Neural progenitor cell (in vitro differentiated cells): ENCODE measurements at places on chromosomes 13 and 19.

DNA sequence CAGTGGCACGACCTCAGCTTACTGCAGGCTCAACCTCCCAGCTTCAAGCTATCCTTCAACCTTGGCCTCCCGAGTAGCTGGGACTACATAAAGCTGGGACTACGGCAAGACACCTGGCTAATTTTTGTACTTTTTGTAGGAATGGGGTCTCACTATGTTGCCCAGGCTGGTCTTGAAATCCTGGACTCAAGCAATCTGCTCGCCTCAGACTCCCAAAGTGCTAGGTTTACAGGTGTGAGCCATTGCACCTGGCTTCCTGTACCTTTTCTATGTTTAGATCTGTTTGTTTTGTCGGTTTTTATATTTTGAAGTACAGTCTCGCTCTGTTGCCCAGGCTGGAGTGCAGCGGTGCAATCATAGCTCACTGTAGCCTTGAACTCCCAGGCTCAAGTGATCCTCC, 17.5 kb upstream of the TICAM1 start:
- no peak for DNase-seq

DNA sequence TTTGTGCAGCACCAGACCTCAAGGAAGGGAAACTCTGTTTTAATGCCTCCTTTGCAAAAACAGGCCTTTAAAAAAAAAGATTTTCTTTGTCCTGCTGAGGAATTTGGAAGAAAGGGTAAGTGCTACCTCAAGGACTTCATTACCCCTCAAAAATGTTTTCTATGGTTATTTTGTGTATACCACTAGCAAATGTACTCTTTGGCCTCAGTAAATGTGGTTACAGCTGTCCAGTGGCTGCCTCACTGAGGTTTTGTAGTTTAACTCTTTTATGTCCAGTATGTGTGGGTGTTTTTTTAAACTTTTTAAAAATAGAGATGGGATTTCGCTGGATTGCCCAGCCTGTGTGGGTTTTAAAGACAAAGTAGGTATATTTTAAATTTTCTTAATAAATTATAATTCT, 42.2 kb upstream of the TSC22D1 start:
- no peak for DNase-seq

GRCh38 chr19:28522545-28522922, 690.4 kb downstream of the UQCRFS1 start:
- no peak for DNase-seq

DNA sequence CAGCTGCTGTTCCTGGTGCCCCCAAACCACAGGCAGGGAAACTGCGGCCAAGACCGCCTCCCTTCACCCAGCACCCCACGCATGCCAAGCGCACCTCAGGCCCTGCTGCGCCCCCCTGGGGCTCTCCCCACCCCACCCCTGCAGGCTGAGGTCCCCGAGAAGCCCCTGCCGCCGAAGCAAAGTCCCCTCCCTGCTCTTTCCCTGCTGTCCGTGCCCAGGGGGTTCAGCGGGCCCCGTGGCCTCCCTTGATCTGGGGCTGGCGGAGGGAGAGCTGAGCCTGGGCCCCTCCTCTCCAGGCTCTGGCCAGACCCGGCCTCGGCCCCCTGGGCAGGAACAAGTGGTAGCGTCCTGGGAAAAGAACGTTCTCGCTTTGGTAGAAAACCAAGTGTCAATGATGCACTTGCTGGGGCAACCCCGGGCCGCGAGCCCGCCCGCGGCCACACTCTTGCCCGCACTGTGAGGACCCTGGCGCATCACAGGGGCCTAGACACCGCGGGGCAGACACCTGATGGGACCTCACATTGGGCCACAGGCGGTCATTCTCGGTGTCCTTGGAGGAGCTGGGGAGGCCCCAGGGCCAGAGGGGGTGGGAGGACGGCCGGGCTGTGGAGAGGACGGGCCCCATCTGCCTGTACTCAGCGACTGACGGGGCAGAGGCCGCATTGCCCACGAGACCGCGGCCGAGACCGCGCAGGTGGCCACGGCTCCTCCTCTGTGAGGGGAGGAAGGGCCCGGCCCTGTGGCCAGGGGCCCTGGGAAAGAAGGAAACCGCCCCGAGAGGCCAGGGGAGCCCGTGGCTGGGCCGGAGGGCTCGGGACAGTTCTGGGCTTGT, 29.0 kb downstream of the GPX4 start:
- DNase-seq: no peak

- DNase-seq: no peak
Observed at GRCh38 chr13:94228763-94229162, 250.7 kb downstream of the DCT start.

GRCh38 chr13:29948244-29948643, 97.8 kb upstream of the UBL3 start:
- no peak for DNase-seq

GRCh38 chr13:21478881-21479808, 20.0 kb upstream of the ZDHHC20 start:
- peak; percentile 80 for DNase-seq

- peak; percentile 75 for DNase-seq
Observed at GRCh38 chr19:54035215-54036178, 28.2 kb downstream of the VSTM1 start.

DNA sequence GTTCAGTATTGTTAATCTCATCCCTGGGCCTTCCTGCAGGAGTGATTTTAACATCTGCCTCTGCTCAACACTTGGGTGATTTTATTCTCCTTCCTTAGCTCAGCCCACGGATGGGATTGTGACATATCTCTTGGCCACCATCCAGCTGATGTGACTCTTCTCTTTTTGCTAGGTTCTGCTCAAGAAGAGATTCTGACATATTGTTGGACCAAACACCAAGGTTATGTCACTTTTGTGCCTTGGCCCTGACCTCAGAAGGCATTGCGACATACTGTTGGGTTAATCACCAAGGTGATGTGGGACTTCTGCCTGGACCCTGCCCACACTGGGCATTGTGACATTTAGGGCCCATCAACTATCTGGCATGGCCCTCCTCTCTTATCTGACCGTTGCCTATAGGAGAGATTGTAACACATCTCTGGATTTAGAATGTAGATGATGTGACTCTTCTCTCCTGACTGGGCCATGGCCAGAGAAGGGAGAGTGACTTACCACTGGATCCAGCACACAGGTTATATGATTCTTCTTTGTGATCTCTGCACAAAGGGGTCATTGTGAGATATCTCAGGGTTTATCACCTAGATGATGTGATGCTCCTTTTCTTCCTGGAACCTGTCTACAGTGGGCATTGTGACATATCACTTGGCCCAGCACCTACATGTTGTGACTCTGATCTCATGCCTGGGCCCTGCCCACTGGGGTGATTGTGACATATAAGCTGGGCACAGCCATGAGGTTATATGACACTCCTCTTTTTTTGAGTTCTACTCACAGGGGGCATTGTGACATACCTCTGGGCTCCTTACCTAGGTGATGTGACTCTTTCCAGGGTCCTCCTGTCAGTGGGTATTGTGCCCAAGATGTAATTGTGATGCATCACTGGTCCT, 88.8 kb downstream of the ZNF429 start:
- no peak for DNase-seq

DNA sequence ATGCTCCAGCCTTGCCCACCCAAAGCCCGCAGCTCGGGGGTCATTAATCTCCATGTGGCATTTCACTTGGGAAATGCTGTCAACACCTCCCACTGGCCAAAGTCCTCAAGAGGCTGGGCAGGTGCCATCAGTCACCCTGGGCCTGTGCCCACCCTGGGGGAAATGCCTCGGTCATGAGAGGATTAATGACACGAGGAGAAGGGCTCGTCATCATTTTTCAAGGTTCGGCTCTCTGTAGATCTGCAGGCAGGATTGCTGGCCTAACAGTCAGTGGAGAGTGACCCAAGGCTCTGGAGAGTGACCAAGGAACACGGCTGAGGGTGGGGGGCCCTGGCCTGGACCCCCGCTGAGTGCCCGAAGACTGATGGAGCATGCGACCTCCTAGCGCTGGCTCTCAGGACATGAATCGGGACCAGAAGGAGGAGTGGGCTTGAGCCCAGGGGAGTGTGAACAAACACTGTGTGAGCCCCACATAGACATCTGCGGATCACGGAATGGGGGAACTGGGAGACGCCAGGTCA, 15.2 kb upstream of the KCTD15 start:
- no peak for DNase-seq

DNA sequence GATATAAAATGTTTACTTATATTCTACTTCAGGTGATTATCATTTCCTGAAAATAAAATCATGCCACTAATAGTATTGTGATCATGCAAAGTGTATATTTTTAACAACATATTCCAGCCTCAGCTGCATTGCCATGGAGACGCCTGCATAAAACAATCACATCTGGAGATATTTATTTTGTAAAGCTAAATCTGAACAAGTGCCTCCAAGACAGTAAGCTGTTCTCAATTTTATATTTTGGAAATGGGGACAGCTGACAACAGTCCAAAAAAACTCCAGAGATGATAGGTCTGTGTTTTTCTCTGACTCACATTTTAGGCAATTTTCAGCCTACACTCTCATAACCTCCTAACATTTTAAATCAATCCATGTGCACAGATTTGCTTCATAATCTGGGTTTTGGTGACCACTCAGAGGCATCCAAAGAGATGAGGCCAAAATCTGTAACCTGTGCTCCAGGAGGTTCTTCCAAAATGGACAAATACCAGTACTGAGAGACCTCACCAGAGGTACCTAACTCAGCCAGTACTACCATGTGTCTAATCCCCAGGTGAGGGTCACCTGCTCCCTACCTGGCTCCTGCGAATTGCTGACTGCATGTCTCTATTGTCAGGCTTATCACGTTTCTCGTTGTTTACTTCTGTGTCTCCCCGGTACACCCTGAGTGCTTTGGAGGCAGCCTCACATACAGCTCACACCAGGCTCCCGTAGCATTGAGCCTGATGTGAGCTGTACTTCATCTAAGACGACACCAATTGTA, 62.7 kb downstream of the COL4A1 start:
- no peak for DNase-seq

DNA sequence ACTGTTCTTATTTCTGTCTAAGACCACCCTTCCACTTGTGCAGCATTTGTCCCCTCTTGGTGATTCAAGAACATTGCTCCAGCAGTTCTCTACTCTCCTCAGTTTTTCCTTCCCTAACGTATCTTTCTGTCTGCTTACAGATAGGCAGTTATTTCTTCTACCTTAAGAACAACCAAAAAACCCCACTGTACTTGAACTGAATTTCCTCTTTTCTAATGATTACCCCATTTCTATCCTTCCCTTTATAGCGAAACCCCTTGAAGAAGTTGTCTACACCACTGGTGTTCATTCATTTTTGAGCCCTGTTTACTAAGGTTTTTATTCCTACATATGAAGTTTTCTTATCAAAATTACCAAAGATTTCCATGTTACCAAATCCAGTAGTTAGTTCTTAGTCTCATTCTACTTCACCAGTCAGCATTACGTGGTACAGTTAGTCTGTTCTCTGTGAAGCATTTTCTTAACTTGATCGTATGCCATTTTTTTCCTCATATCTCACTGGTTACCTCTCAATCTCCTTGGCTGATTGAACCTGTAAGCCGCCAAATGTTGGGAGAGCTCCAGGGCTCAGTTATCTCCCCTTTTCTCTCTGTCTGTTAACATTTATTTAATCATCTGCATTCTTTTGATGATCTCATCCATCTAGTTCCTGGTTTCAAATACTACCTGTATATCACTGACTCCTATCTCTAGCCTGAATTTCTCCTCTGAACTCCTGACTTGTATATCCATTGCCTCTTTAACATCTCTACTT, 9.0 kb downstream of the LSM14A start:
- no peak for DNase-seq

DNA sequence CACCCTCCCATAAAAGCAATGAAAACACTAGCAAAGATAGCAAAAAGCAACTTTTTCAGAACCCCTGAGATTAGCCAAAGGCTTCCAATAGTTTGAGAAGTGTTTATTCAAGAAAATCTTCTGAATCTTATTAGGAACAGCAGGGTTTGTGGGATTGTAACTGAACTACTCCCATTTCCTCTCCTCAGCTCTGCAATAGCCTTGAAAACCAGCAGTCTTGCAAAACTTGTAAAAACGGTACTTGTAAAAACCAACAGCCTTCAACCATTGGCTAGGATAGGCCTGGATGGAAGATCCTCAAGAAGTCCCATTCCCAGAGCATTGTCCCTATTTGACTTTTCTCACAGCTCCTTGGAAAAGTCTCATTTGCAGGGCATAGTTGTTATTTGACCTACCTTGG, 12.1 kb downstream of the RNASEH2B start:
- no peak for DNase-seq

DNA sequence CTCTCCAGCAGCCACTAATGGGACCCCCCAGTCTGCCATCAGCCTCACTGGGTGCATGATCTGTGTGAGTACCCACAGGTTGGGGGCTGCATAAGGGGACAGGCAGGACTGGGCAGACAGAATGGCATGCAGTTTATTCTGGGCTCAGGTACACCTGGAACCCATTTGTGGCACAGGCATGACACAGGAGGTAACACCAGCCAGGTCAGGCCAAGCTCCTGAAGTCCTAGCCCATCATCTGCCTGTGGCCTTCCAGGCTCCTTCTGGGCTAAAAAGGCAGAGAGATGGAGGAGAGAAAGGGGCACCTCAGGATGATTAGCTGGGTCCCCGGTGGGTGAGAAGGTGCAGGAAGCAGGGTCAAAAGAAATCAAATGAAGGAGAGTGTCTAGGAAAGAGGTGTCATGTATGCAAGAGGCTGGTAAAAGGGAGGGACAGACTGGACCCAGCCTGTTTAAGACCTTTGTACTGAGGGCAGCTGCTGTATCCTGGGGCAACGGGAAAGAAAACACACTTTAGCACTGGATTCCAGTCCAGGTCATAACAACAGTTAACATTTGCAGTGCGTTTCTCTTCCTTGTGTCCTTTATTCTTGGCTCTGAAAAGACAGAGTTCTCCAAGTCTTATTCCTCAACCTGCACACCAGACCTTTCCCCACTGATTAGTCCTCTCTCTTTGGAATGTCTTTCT, 20.2 kb upstream of the DGKH start:
- no peak for DNase-seq

DNA sequence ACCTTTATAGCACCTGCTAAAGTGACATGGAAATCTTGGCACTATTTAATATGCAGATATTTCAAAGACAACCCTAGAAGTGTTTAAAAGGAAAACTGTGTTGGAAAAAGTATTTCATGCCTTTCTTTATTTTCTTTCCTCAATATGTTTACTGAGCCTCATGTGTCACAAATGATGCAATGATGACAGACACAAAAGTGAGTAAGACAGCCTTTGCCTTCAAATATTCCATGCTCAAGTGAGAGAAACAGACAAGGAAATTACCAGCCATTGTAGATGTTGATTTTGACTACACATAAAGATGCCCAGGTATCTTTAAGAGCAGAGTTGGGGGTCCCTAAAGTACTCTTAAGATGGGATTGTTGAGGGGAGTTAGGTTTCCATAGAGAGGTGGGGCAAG, 48.0 kb upstream of the TPP2 start:
- no peak for DNase-seq

GRCh38 chr19:49847731-49848696, 2.9 kb upstream of the PTOV1 start:
- DNase-seq: no peak

- DNase-seq: no peak
Observed at GRCh38 chr19:45409557-45409920, 3.1 kb downstream of the POLR1G start.

DNA sequence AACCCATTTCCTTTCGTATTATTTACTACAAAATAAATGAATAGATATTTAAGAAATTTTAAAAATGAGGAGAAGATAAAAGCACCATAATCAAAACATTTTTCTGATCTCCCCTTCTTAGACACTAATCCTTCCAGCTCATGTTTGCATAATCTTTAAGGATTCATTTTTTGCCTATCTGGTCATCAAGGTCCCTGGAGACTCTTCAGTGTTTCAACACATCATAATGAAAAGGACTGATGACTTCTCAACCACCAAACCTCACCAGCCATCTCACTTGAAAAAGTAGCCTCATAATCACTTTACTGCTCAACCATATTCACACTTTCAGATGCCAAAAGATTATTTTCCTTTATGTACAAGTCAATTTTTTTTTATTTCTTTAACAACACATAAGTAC, 80.1 kb downstream of the DCLK1 start:
- DNase-seq: no peak
